ENCODE measurements at places on chromosomes 3 and 15. TPM values are rescaled to one million over a fixed set of nuclear protein-coding genes. Genes with fewer than 3 reads are reported as not detected.

DNA sequence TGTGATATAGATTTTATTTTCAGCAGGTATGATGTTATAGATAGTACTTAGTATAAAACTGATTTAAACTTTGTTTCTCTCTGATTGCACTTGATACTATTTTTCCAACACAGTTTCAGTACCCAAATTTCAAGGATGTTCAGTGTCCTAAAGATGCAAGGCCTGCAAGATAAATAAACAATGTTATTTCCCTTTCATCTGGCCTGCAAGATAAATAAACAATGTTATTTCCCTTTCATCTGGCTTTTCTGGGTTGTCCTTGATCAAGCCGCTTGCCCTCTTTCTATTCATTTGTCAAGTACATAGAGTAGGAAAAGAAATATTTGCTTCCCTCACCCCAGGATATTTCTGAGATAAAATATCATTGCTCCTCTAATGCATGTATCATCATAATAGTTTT lies 571.0 kb downstream of the FGF12 start:
- DNase-seq, result no peak

GRCh38 chr3:45214061-45214680 lies 11.9 kb downstream of the TMEM158 start:
- no peak for DNase-seq

GRCh38 chr3:128505771-128506170 lies 12.8 kb upstream of the GATA2 start:
- DNase-seq, result no peak

DNA sequence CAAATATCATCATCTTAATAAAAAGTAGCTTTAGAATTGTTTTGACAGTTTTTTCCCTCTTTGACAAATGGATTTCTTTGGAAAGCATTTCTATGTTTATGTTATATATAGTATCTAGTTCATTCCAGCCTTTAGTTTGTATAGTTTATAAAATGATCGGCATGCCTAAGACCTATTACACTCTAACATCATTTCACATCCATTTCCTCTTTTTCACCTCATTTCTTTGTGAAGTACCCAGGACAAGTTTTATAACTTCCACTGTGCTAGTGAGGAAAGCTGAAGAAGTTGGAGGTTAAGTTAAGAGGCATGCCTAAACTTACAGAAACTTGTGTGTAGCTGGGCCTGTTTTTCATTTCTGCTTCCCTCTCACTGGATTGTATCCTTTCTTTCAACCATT lies 178.4 kb downstream of the TP63 start:
- no peak for DNase-seq

GRCh38 chr15:73756947-73757513 lies 3.9 kb upstream of the INSYN1 start:
- DNase-seq, result no peak

DNA sequence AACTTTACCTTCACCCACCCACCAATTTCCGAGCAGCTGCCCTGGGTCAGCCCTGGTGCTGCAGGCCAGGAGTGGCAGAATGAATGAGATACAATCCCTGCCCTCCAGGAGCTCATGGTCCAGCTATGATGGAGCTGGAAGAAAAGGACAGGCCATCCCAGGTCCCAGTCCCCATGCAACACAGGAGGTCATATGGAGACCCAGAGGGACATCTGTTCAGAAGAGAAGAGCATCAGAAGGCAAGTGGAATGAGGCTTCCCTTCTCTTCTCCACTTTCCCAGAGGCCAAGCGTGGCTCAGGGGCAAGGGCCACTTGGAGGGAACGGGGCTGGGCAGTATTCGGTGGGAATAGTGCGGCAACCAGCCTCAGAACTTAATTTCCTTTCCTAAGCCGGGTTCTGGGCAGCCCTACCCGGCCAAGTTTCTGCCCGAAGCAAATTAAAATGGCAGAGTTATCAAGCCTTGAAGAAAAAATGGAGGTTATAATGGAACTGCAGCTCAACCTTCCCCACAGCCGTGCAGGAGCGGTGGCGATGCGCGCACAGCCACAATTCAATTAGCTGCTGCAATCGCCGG lies 35.9 kb downstream of the TLE3 start:
- DNase-seq, result no peak

GRCh38 chr3:82058809-82059208 lies 297.4 kb upstream of the GBE1 start:
- peak; percentile 32 for DNase-seq

DNA sequence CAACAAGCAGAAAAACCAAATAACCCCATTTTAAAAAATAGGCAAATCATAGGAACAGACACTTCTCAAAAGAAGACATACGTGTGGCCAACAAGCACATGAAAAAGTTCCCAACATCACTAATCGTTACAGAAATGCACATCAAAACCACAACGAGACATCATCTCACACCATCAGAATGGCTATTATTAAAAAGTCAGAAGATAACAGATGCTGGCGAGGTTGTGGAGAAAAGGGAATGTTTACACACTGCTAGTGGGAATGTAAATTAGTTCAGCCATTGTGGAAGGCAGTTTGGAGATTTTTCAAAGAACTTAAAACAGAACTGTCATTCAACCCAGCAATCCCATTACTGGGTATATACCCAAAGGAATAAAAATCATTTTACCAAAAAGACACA lies 60.7 kb downstream of the ABI3BP start:
- DNase-seq, result no peak

- no peak for DNase-seq
These were observed 560.8 kb downstream of the MCTP2 start for GRCh38 chr15:94792196-94792595.

DNA sequence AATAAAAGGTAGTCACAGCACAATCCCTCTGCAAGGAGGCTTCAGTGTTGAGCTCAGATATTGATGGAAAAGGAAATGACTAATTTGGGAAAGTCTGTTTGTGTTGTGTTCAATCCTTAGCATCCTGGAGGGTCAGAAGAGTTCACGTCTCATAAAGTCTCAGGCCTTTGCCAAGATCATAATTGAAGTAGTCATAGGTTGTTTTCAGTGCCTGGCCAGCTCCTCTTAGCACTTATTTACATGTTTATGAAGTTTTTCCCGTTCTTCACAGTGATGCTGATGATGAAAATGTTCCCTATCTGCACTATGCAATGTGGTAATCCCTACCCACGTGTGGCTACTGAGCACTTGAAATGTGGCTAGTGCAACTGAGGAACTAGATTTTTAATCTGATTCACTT lies 61.6 kb upstream of the TGFBR2 start:
- no peak for DNase-seq

DNA sequence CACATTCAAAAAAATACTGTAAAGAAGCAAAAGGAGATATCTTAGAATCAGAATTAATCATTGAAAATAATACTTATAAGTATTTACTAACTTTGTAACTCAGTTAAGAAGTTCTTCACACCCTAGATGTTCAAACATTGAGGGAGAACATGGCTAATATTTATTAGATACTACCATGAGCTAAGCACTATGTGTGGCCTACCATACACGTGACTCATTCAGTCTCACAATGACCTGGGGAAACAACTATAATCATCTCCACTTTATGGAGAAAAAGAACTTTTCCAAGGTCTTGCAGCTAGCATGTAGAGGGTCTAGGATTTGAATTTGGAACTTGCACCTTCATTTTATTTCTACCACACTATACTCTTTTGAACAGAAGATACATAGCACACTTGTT lies 361.9 kb upstream of the CFAP20DC start:
- no peak for DNase-seq

GRCh38 chr3:119642746-119643473 lies 17.5 kb downstream of the POPDC2 start:
- DNase-seq, result no peak

- no peak for DNase-seq
These were observed 5.3 kb upstream of the GCSAM start for GRCh38 chr3:112138219-112138969.

- no peak for DNase-seq
These were observed 35.1 kb downstream of the USP3 start for GRCh38 chr15:63539521-63539920.

DNA sequence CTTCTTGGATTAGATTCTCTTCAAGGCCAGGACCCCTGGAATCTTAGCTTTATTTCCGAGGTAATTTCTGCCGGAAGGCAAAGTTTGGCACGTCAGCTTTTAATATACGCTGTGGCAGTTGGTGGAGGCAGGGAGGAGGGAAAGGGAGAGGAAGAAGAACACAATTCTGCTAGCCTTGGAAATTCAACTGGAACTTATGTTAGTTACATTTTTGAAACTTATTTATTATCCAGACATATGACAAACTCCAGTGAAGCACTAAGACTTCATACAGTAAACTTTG lies 100.1 kb upstream of the TSC22D2 start:
- no peak for DNase-seq

TM4SF18 gene
- 13.2 TPM for total RNA-seq

NEK10 gene
- 11.7 TPM for total RNA-seq

PRR20G gene
- total RNA-seq, result not detected

KCNMB3 gene
- 0.89 TPM for total RNA-seq

Measured in Right ventricle myocardium superior (tissue), 1 donor.